ENCODE measurements at places on chromosomes 1 and 21. TPM values are rescaled to one million over a fixed set of nuclear protein-coding genes. Genes with fewer than 3 reads are reported as not detected.

- DNase-seq: no peak
Observed at GRCh38 chr1:75908717-75909152, 23.5 kb downstream of the ASB17 start.

Gene FCRL2
- not detected for total RNA-seq

Gene OR14K1
- not detected for total RNA-seq

DNA sequence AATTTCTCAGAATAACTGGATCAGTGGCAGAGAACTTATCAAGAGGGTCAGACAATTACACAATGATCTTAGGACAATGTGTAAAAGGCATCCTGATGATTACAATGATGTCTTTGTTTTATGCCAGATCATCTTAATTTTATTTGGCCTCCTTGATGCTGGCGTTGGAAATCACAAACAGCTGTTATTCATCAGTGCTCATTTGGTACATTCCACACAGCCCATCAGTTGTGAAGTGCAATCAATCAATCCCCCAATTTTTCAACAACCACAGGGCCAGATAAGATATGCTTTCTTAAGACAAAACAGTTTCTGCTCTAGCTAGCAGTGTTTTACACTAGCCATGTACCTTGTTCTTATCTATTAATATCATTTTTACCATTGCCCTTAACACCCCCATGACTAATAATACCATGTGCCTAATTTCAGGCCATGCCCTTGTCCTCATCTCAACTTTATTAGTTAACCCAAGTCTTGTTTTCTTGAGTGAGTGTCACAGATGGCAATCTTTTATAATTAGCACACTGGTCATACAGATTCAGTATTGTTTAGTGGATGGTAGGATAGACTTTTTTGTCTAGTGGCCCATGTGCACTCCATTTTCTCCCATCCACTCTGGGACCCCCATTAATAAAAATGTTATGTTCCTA lies 40.8 kb upstream of the COL24A1 start:
- DNase-seq: no peak

DNA sequence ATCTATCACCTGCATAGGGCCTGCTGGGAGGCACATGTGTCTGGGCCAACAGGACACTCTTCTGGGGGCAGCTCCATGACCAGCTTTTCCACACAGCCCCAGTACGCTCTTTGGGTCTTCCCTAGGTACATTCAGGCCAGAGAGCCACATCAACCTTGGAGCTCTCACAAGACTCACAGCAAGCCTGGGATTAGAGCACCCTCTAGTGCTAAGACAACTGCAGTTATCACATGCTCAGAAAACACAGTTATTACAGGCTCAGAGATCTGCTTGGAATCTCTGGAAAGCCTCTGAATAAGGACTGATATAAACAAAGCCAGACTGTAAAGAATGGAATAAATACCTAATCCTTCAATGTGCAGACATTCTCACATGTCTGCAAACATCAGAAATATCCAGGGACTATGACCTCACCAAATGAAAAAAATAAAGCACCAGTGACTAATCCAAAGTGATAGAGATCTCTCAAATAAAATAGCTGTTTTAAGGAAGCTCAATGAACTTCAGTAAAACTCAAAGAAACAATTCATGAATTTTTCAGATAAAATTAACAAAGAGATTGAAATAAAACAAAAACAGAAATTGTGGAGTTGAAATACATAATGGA lies 563.9 kb upstream of the NR5A2 start:
- DNase-seq: no peak

Data from mesenteric fat pad (tissue), 1 donor.